ENCODE measurements at places on chromosomes 7 and 10.

DNA sequence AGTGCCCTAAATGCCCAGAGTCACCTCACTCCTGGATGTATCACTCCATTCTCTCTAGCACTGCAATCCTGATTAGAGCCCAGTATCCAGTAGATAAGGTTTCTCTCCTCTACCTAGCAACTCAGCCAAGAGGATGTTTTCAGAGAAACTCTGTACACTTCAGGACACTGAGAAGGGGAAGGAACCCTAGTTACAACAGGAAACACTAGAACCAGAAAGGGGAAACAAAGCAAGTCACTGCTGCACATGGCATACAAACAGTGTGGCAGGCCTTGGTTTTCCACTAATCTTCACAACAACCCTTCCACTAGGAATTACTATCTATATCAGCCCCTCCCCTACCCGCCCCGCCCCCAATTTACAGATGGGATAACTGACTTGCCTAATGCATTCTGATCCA lies 1.6 kb downstream of the FAM204A start:
- DNase-seq = no peak

DNA sequence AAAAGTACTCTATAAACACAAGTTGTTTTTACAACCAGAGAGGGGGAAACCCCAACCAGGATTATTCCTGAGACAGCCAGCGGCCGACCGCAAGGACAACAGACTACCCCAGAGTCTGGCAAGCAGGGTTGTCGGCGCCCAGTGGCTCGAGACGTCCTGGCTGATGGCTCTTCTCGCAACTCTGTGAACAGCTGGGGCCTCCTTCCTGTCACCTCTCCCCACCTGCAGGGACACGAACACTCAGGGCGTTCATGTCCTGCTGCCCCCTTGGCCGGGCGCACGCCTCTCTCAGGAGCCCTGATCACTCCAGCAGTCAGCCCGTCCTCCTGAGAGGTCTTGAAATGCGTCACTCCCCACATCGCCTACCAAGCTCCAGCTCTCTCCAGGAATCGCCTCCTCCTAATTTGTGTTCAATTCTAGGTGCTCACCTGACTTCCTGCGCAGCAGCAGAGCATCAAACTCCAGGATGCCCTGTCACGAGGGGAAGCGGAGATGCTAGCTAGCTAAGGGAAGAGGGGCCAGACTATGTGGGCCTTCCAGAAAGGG lies 66.4 kb upstream of the TNRC18 start:
- DNase-seq = no peak

GRCh38 chr7:69706070-69706469 lies 107.8 kb downstream of the AUTS2 start:
- no peak for DNase-seq

GRCh38 chr10:24465124-24465874 lies 256.4 kb downstream of the KIAA1217 start:
- no peak for DNase-seq

- DNase-seq = no peak
Measured at GRCh38 chr7:132472463-132473120, 103.7 kb downstream of the PLXNA4 start.

- DNase-seq = no peak
Measured at GRCh38 chr10:4646547-4646946, 179.5 kb upstream of the AKR1E2 start.

DNA sequence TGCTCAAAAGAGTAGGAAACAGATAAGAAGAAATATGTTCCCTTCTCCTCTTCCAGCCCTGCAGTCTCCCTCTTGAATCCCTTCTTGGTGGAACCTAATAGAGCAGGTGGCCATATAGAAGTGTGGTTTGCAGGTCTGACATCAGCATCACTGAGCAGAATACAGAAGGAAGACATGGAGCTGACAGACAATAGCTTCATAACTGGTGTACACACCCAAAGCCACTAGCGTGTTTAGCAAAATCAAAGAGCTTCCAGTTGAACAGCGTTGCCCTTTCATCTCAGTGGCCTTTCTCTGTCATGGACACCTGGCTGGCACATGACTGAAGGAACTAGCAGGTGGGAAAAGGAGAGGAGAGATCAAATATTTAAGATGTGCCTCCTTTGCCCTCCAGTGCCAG lies 245.5 kb downstream of the BAMBI start:
- DNase-seq = no peak

DNA sequence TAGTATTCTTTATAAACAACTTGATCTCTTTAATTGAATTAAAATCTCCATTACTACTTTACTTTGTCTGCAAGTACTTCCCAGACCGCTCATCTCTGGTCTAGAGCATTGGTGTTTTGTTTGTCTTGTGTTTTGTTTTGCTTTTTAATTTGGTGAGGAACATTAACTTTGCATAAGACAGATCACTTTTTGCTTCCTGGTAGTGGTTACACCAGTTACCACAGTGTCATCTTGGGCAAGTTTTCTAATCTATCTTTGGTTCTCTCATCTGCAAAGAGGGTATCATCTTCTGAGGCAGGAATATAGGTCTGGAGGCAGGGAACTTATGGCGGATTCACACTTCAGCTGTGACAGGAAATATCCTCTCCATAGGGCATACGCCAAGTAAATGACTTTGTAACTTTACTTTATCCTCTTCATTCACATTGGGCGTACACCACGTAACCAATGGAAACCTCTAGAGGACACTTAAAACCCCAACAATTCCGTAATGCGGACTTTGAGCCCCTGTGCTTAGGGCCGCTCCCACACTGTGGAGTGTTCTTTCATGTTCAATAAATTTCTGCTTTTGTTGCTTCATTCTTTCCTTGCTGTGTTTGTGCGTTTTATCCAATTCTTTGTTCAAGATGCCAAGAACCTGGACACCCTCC lies 83.2 kb upstream of the JAZF1 start:
- DNase-seq = no peak

GRCh38 chr7:111657018-111657417 lies 94.7 kb upstream of the IMMP2L start:
- no peak for DNase-seq

DNA sequence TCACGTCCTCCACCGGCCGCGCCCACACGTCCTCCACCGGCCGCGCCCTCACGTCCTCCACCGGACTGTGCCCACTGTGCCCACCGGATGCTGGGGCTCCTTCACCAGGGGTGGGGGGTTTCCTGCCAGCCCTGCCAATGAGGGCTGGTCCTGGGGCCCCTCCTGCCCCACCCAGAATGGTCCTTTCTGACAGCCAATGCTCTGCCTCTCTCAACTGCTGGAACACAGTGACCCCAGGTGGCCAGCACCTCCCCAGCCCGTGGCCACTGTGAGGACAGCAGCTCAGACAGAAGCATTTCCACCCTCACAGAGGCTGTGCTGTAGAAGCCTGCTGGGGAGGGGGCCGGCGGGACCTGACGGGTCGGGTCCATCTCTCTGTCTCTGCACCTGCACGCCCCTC lies 90.1 kb upstream of the DNAAF5 start:
- no peak for DNase-seq

DNA sequence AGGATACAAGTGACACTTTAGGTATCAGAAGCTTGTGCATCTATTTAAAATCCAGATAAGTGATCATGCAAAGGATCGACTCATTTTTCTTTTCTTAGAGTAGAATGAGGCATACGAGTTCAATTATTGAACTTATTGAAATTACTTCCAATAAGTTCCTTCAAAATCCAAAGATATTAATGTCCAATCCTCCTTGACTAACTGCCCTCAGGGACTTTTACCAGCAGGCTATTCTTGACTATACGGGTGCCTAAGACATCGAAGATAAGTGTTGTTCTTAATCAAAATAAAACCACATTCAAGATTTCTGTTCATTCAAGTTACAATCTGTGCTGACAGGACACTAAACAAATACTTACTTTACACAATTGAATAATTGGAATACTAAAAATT lies 74.5 kb upstream of the SP4 start:
- no peak for DNase-seq

GRCh38 chr10:43250615-43251418 lies 16.0 kb downstream of the RASGEF1A start:
- no peak for DNase-seq

DNA sequence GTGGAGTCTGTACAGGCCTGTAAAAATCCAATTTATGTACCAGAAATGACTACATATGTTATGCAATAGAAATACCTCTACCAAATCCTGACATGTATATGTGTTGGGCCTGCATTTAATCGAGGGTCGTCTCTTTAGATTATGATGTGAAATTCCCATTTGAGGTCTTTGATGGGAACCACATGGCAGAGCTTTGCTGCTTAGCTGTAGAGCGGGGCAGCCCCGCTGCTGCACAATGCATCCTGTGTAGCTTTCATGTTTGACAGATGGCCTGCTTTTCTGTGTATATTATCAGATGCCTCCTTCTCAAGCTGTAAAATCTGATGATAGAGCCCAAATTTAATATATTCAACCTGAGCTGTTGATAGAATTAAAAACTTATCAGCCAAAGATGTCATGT lies 65.8 kb downstream of the RAB18 start:
- no peak for DNase-seq

- DNase-seq = no peak
Measured at GRCh38 chr7:55252386-55252785, 112.8 kb upstream of the LANCL2 start.

GRCh38 chr7:22356010-22356691 lies 803 bp downstream of the RAPGEF5 start:
- DNase-seq = no peak

GRCh38 chr7:116443101-116443523 lies 56.4 kb upstream of the CAV2 start:
- DNase-seq = no peak

DNA sequence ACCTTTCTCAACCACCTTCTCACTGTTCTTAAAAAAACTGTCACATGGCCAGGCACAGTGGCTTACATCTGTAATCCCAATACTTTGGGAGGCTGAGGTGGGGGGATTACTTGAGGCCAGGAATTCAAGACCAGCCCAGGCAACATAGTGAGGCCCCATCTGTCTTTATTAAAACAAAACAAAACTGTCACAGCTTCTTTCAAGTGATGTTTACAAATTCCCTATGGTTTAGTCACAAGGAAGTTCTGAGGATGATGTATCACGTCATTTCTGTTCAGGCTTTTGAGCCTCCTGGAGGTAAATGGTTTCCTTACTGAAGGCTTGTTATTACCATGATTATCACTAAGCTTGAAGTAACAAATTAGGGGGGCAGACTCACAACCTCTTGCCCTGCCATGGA lies 186.2 kb downstream of the CFTR start:
- no peak for DNase-seq

GRCh38 chr10:76991621-76992020 lies 646.0 kb downstream of the KCNMA1 start:
- DNase-seq = no peak

- no peak for DNase-seq
Measured at GRCh38 chr7:42348071-42348470, 111.1 kb upstream of the GLI3 start.

GRCh38 chr7:101725921-101726320 lies 91.5 kb upstream of the CUX1 start:
- DNase-seq = no peak

DNA sequence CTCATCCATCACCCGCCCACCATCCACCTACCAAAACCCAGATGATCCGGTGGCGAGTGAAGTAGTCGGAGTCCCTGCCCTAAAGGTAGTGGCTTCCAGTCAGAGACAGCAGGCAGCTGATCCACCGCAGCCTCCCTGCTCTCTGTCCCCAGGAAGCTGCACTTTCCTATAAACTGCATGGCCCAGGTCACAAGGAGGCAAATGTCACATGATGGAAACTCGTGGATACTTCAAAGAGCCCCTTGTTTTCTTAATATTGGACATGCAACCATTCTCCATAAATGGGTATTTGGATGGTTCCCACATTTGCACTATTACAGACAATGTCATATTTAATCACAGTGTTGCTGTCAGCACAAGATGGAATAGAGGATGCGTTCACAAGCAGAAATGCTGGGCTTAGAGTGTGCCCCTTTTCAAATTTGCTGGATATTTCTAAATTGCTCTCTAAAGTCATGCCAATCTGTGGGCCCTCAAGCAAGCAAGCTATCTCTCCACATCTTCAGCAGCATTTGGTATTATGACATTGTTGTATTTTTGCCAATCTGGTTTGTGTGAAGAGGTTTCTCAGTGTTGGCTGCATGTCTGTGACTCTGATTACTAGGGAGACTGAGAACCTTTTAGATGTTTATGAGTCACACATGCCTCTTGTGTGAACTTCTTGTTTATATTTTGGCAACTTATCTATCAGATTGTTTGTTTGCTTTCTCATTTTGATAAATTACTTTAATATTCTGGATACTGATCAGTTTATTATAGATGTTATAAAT lies 822.0 kb downstream of the TNS3 start:
- DNase-seq = no peak

DNA sequence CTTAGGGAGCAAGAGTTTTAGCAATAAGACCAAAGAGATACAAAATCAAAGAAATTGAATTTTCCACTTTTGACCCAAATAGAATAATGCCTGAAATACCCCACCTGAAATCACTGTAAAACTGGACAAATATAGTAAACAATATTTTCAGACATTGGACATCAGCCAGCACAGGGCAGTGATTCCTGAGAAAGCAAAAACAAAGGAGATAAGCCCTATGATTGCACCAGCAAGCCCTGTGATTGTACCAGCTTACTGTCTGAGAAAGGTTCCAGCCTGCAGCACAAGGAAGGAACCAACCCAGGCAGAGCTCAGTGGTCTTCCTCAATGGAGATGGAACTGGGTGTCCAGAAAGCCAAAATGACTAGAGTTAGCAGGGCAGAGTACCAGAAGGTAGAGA lies 10.3 kb downstream of the TMEM106B start:
- DNase-seq = no peak

GRCh38 chr7:155743177-155743576 lies 69.1 kb downstream of the SHH start:
- no peak for DNase-seq

DNA sequence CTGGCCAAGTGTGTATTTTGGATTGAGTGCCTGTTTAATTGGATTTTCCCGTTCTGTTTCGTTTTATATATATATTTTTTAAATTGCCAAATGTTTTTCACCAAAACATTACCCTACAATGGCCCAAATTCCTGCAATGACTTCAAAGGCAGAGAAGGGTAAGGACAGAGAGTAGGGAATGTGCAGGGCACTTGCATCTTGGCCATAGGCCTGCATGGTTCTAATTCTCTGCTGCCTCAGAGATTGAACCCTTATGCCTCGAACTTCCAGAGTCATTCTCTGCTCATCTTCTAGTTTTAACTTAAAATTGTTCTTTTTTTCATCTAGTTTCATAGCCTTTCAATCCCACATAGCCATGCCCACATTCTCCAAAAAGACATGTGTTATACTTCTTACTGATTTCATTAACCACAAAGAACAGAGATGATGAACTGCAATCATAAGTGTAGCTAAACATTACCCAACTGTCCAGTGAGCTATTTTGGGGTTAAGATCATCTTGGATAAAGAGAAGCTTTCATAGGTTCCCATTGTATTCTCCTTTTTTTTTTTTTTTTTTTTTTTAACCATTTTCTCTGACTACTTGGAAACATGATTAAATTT lies 177.6 kb downstream of the PLXDC2 start:
- no peak for DNase-seq

Data from GM12864 (cell line).